ENCODE measurements at places on chromosomes 1 and 21.

DNA sequence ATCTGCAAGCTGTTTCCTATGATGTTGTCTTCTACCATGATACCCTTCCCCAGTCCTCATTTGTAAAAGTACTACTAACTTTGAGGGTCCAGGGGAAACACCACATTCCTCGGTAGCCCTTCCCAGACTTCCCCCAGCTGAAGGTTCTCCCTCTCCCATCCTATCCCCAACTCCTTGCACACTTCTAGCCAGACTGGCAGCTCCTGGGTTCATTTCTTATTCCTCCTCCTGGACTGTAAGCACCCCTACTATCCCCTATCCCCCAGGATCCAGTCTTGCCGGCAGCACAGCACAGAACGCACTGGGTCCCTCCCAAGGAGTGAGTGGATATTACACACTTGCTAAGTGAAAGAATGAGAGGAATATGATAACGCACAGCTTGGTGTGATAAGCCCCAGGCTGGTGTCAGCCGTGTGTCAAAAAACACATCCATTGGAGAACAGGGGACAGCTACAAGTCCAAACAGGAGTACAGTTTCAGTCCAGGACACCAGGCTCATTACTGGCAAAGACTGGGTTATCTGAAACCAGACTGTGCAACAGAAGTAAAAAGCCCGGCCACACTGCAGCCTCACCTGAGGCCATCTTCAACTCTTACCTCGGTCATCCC lies 100.2 kb downstream of the SSBP3 start:
- no peak for DNase-seq

DNA sequence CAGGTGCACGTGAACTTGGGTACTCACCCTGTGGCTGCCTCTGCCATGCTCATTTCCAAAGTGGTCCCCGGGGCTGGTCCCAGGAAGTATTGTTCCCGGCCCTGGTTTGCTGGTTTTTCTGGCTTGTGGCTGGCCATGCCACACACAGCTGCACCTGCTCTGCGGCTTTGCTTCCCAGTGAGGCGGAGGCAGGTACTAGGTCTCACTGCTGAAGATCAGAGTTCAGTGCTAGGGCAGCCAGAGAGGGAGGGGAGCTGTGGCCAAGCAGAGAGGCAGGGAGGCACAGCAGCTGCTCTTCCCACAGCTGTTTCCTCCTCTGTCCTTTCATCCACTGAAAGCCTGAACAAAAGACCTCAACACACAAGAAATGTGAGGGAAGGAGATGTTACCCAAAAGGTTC lies 30.5 kb downstream of the ENO1 start:
- no peak for DNase-seq

GRCh38 chr1:209030454-209031167 lies 552.9 kb upstream of the CAMK1G start:
- DNase-seq: no peak

GRCh38 chr1:43530483-43531106 lies at the start of gene PTPRF:
Gene PTPRF (plus strand): TSS chr1:43530883. CDS start chr1:43545076, 14,193 bp downstream.
- DNase-seq: no peak

- DNase-seq: no peak
Measured at GRCh38 chr21:26842974-26843932, 2.0 kb downstream of the ADAMTS1 start.

DNA sequence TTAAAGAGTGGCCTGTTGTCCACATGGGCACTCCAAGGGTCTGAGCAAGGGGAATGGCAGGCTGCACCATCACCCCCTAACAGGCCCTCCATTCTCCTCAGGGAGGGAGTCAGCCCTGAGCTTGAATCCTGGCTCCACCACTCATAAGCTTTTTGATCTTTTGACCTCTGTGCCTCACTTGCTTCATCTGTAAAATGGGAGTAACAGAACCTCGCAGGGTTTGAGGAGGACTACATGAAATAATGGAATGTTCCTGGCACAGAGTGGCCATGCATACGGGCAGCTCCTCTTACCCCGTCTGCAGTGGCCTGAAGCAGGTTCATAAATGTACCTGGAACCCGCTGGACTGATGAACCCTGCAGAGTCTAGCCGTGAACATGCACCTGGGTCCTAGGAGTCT lies 2.1 kb upstream of the XKR8 start:
- DNase-seq: no peak

Measured in stimulated activated CD4-positive, alpha-beta T cell treated with anti-CD3 and anti-CD28 coated beads, Interleukin-4, amount 100 ng/mL, for 48 hours (primary cell).